Activated naive CD8-positive, alpha-beta T cell treated with anti-CD3 and anti-CD28 coated beads, Interleukin-2, amount 10 ng/mL, durations not matched to agents 7 days and 5 days (primary cell): ENCODE measurements at places on chromosomes 3 and 15. TPM values are rescaled to one million over a fixed set of nuclear protein-coding genes. Genes with fewer than 3 reads are reported as not detected.
A peak's percentile ranks its signal among the peaks of the same experiment; 100 is the strongest.

DNA sequence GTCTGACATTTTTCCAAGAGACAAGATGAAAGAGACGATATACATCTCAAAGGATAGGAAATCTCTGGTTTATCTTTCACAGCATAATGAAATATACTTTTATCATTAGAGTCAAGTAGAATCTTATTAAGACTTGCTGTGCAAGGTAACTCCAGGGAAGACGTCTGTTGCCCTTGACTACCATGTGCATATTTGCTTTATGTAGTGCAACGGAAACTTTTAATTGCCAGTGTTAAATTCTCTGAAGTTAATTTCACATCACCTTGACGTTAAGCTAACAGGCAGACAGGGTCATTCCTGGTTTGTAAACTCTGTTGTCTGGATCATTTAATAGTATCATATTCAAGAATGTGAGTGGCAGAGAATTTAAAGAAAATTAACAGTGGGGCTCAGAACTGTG lies 82.8 kb downstream of the LRTM1 start:
- H3K4me1 ChIP-seq, result no peaks in the 10 kb centered on the region
- H3K4me3 ChIP-seq, result no peak overlapping the region
- no peak for DNase-seq
- no peaks in the 10 kb centered on the region for H3K27me3 ChIP-seq
- no peaks in the 10 kb centered on the region for H3K36me3 ChIP-seq

GRCh38 chr3:169662132-169662842 lies 1.2 kb downstream of the MECOM start:
- peaks cover 40% of the 10 kb centered on the region for H3K4me1 ChIP-seq
- peaks cover 93% of the 10 kb centered on the region for H3K27me3 ChIP-seq
- H3K4me3 ChIP-seq, result peak overlapping the region; percentile 83
- H3K36me3 ChIP-seq, result no peaks in the 10 kb centered on the region
- no peak overlapping the region for H3K27ac ChIP-seq

DNA sequence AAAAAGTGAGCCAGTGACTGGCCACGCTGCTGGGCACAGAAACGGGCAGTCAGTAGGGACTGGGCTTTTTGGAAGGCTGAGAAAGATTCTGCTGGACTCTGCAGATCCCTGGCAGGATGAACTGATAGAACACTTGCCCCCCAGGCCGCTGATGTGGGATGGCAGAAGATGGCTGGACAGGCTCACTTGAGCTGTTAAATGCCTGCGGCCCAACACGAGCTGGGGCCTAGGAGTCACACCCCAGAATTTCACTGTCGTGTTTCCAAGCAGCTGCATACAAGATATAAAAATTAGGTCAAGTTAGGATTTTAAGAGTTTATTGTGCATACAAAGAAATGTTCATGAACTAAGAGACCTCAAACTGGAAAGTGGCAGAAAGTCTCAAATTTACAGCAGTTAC lies 26.9 kb downstream of the GLDN start:
- peaks cover 2% of the 10 kb centered on the region for H3K4me1 ChIP-seq
- peaks cover 4% of the 10 kb centered on the region for H3K27me3 ChIP-seq
- no peaks in the 10 kb centered on the region for H3K36me3 ChIP-seq
- no peak for DNase-seq
- H3K27ac ChIP-seq, result no peak overlapping the region

DNA sequence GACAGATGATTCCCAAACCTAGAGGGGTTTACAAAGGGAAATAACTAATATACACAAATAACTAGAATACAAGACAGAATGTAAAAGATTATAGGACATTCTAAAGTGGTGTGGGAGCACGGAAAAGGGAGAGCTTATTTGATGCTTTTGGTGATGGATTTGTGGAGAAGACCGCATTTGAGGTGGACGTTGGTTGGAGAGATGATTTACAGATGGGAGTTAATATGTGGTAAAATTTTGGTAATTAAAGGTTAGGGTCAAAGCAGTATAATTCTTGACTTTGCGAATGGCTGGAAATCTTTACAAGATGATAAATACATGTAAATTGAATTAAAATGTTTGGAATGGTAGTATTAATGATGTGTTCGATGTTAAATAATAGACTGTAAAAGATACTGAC lies 1.2 kb downstream of the KNL1 start:
- H3K36me3 ChIP-seq, result peaks cover 9% of the 10 kb centered on the region
- DNase-seq, result no peak
- peak overlapping the region; percentile 91 for H3K4me3 ChIP-seq
- peaks cover 25% of the 10 kb centered on the region for H3K4me1 ChIP-seq

GRCh38 chr3:139302084-139302800 lies 41.6 kb upstream of the MRPS22 start:
- no peak for DNase-seq
- no peaks in the 10 kb centered on the region for H3K36me3 ChIP-seq
- H3K27ac ChIP-seq, result no peak overlapping the region

- DNase-seq, result no peak
- H3K4me3 ChIP-seq, result no peak overlapping the region
- H3K27ac ChIP-seq, result no peak overlapping the region
- H3K27me3 ChIP-seq, result no peaks in the 10 kb centered on the region
- H3K36me3 ChIP-seq, result no peaks in the 10 kb centered on the region
These were observed 267.8 kb downstream of the RAP2B start for GRCh38 chr3:153429821-153430220.

GRCh38 chr3:195761567-195762248 lies 40.9 kb downstream of the MUC20 start:
- H3K4me1 ChIP-seq, result peaks cover 4% of the 10 kb centered on the region
- DNase-seq, result no peak
- peaks cover 29% of the 10 kb centered on the region for H3K27me3 ChIP-seq
- no peak overlapping the region for H3K4me3 ChIP-seq
- no peak overlapping the region for H3K27ac ChIP-seq
- H3K36me3 ChIP-seq, result no peaks in the 10 kb centered on the region

- no peaks in the 10 kb centered on the region for H3K36me3 ChIP-seq
- H3K4me3 ChIP-seq, result no peak overlapping the region
- no peaks in the 10 kb centered on the region for H3K4me1 ChIP-seq
- H3K27me3 ChIP-seq, result no peaks in the 10 kb centered on the region
These were observed 24.5 kb upstream of the GMNC start for GRCh38 chr3:190886945-190887344.

DNA sequence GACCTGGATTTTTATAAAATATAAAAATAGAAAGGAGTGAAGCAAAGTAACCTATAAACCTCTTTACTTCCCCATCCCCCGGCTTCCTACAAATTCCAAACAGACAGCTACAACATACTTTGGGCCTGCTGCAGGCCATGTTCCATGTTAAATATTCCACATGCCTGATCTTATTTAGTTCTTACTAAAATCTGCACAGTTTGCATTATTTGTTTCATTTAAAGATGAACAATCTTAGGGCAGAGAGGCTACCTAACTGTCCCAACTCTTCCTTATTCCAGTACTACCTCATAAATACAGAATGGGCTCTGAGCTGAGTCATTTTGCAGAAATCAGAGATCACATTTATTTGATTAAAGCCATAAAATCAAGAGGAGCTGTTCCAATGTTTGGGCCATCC lies 665.0 kb downstream of the PDCD6IP start:
- DNase-seq, result no peak
- H3K4me1 ChIP-seq, result no peaks in the 10 kb centered on the region
- no peak overlapping the region for H3K4me3 ChIP-seq
- H3K36me3 ChIP-seq, result no peaks in the 10 kb centered on the region
- H3K27me3 ChIP-seq, result no peaks in the 10 kb centered on the region

DNA sequence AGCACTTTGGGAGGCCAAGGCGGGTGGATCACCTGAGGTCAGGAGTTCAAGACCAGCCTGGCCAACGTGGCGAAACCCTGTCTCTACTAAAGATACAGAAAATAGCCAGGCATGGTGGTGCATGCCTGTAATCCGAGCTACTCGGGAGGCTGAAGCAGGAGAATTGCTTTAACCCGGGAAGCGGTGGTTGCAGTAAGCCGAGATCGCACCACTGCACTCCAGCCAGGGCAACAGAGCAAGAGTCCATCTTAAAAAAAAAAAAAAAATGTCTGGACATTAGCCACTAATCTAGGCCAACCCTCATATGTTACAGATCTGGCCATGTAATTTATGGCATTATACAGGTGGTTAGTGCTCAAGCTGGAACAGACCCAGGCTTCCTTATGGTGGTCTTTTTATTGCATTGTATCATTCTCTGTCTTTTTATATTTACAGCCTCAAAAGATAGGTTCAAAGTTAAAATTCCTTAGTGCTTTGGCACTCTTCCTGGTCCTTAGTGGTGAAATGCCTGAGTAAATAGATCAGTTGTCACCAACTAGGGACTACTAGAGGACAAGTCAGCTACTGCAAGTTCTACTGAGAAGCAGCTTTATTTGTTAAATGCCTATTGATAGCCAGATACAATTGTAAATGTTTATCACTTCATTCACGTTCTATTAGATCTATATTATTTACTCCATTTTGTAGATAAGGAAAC lies 16.0 kb downstream of the STARD9 start:
- H3K4me1 ChIP-seq, result no peaks in the 10 kb centered on the region
- no peak overlapping the region for H3K27ac ChIP-seq
- no peak overlapping the region for H3K4me3 ChIP-seq
- DNase-seq, result no peak
- peaks cover 24% of the 10 kb centered on the region for H3K36me3 ChIP-seq
- no peaks in the 10 kb centered on the region for H3K27me3 ChIP-seq

DNA sequence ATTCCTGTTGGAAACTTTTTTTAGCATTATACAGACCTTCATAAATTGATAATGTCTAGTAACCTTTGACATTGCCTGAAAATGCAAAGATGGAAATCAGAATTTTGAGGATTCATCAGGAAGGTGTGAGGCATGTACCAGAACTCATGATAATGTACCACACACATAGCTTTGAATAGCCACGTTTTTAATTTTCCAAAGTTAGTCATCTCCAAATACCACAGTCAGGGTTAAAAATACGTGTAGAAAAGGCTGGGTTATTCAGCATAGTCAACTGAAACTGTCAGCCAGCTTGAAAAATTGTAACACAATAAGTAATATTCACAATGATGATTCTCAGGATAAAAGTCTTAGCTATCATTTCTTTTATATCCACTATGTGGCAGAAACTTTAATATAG lies 102.0 kb upstream of the THRB start:
- H3K4me1 ChIP-seq, result no peaks in the 10 kb centered on the region
- no peak overlapping the region for H3K4me3 ChIP-seq
- H3K27me3 ChIP-seq, result no peaks in the 10 kb centered on the region

GRCh38 chr3:54653456-54654195 lies 274.2 kb downstream of the LRTM1 start:
- H3K27ac ChIP-seq, result no peak overlapping the region
- DNase-seq, result no peak
- H3K4me1 ChIP-seq, result no peaks in the 10 kb centered on the region
- no peak overlapping the region for H3K4me3 ChIP-seq
- H3K27me3 ChIP-seq, result no peaks in the 10 kb centered on the region

- H3K27ac ChIP-seq, result no peak overlapping the region
- H3K36me3 ChIP-seq, result peaks cover 2% of the 10 kb centered on the region
- H3K4me3 ChIP-seq, result no peak overlapping the region
- DNase-seq, result no peak
- no peaks in the 10 kb centered on the region for H3K4me1 ChIP-seq
These were observed 16.5 kb upstream of the TIMP4 start for GRCh38 chr3:12175137-12175593.

- no peak overlapping the region for H3K27ac ChIP-seq
- H3K27me3 ChIP-seq, result peaks cover 3% of the 10 kb centered on the region
- no peaks in the 10 kb centered on the region for H3K4me1 ChIP-seq
- DNase-seq, result no peak
These were observed 42.9 kb downstream of the ISG20 start for GRCh38 chr15:88681610-88682221.

GRCh38 chr3:43289841-43290470 lies 3.6 kb downstream of the SNRK start:
- peaks cover 53% of the 10 kb centered on the region for H3K4me1 ChIP-seq

DGKG gene
- total RNA-seq, result 0.19 TPM

C3orf33 gene
- 2.2 TPM for total RNA-seq

EXD1 gene
- not detected for total RNA-seq

TAGLN3 gene
- not detected for total RNA-seq

TF gene
- total RNA-seq, result 0.97 TPM

GP9 gene
- total RNA-seq, result not detected

KBTBD13 gene
- not detected for total RNA-seq
